Jurkat, Clone E6-1 (cell line): ENCODE measurements at places on chromosomes 11 and 22.

DNA sequence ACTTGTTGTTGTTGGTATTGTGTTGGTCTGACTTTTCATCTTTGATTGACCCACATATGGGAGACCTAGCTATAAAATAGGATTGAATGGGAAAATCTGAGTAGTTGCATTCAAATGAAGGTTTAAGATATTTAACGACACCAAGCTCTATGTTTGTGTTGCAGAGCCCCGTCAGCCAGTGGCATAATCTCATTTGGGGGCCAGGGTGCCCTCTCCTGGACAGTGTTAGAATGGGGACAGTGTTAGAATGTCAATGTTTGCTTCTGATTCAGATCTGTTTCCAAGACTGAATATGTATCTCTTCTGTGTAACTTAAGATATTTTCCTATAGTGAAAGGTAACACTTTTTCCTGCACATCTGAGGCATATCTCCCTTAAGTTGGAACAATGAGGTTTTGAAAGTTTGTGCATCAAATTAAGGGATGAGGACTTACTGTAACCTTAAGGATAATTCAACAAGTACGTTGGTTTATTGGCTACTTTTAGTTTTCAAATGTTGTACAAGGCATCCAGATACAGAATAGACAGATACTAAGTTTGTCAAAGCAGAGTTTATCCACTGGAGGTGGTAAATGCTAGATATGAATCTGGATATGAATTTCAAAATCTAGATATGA lies 5.3 kb upstream of the OR52M1 start:
- DNase-seq = no peak

- DNase-seq = peak; percentile 76
Observed at GRCh38 chr11:135075740-135076139, 663.7 kb upstream of the B3GAT1 start.

GRCh38 chr11:118497831-118498230 lies 29.4 kb upstream of the TTC36 start:
- no peak for DNase-seq

GRCh38 chr11:104043678-104044239 lies 7.3 kb downstream of the DDI1 start:
- DNase-seq = no peak

DNA sequence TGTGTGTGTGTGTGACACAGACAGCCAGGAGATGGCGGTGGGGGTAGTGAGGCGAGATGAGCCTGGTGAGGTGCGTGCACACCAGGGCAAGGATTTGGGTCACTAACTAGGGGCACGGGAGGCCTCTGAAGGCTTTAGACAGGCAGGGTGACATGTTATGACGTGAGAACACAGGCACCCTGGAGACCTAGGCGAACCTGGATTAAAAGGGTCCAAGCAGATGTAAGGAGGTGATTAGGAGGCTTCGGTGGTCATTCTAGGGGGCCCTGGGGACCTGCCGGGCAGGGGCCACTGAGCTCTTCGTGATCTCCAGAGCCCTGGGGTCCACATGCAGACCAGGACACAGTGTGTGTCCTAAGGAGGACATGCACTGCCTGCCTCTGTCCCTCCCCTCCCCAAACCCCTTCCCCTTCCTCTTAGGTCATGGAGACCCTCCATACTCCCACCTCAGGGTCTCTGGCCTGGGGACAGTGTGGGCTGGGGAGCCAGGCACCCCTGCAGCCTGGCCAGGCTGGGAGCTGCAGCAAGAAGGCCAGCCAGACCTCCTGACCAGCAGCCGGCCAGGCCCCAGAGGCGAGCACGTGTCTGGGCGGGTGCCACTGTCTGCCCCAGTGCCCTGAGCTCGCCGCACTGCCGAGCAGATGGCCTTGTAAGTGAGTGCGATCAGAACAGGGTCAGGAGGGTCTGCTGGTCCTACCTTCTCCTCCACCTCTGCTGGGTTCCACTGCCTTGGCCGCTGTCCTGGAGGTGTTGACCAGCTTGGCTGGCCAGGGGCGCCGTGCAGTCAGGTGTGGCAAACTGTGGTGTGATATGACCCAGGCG lies 32.1 kb downstream of the IFT27 start:
- no peak for DNase-seq

- no peak for DNase-seq
Observed at GRCh38 chr22:17400305-17400704, 31.0 kb downstream of the CECR2 start.

GRCh38 chr11:32137869-32138268 lies 47.0 kb downstream of the RCN1 start:
- no peak for DNase-seq

GRCh38 chr11:133955081-133955891 lies 1.5 kb downstream of the IGSF9B start:
- DNase-seq = no peak

GRCh38 chr22:49025791-49026493 lies 801.7 kb downstream of the BRD1 start:
- no peak for DNase-seq

DNA sequence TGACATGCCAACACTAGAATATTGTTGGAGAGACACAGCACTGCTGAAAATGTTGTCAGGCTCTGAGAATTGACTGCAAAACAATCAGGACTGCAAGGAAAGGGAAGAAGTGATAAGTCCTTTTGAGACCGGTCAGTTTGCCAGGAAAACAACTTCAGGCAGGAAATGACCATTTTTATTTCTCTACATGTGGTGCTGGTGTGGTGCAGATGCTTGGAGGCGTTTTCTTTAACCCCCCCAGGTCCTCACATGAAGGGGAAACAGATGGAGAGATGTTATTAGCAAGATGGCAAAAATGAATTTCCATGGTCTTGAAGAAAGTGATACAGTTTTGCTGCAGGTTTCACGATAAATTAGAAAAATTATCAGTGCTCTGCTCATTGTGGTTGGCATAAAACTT lies 5.7 kb downstream of the AP2A2 start:
- no peak for DNase-seq

DNA sequence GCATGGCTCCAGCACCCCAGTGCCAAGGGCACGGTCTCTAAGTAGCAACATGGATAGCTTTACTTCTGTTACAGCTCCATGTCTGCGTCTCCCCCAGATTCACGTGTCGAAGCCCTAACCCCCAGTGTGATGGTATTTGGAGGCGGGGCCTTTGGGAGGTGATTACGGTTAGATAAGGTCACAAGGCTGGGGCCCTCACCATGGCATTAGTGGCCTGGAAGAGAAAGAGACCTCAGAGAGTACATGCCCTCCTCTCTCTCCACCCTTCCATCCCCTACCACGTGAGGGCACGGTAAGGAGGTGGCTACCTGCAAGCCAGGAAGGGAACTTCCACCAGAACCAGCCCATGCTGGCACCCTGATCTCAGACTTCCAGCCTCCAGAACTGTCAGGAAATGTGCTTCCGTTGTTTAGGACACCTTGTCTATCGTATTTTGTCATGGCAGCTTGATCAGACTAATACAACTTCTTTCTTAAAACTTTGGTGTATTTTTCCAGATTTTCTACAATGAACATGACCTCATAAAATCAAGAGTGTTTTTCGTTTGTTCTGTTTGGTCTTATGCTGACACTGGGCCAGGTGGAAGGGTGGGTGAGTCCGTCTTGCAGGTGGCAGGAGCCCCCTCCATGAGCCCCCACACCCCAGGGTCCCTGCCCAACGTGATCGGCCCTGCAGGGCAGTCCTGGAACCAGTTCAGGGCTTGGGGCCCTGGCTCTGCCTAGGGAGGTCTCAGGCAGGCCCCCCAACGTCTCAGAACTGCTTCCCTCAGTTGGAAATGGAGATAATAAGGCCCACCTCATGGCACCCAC lies 10.7 kb downstream of the RTN4R start:
- no peak for DNase-seq

GRCh38 chr11:133337951-133338418 lies 194.3 kb downstream of the OPCML start:
- DNase-seq = no peak

GRCh38 chr11:76054330-76054729 lies 152.0 kb downstream of the WNT11 start:
- DNase-seq = no peak

DNA sequence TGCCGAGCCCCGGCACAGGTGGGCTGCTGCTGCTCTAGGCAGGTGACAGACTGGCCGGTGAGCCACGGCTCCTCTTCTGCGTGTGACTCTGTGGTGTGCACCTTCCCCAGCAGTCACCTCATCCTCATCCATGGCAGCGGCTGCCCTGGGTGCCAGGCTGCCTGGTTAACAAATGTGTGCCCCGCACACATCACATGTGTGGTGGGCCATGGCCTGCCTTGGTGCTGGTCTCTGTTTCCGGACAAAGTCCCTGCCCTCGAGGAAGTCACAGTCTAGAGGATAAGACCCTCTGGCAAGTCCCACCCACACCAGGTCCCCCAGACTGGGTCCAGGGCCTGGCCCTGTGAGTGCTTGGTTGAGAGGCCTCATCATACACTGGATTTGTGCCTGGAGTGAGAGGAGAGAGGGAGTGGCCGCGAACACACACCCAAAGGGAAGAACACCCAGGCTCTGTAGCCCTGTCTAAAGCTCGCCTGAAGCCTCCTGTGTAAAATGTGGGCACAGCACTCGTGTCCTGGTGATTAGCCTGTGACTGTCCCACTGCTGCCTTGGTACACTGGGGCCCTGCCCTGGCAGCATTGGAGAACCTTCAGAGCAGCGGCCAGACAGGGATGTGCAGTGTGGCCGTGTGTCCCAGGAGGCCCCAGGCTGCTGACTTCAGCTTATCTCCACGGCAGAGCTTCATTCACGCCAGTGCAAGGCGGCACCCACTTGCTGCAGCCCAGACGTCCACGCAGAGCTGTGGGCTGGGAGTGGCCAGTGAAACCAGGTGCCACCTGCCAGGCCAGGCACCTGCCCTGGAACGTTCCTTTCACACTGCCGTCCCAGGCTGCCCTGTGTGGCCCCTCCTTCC lies 269.9 kb downstream of the TBC1D22A start:
- DNase-seq = no peak

DNA sequence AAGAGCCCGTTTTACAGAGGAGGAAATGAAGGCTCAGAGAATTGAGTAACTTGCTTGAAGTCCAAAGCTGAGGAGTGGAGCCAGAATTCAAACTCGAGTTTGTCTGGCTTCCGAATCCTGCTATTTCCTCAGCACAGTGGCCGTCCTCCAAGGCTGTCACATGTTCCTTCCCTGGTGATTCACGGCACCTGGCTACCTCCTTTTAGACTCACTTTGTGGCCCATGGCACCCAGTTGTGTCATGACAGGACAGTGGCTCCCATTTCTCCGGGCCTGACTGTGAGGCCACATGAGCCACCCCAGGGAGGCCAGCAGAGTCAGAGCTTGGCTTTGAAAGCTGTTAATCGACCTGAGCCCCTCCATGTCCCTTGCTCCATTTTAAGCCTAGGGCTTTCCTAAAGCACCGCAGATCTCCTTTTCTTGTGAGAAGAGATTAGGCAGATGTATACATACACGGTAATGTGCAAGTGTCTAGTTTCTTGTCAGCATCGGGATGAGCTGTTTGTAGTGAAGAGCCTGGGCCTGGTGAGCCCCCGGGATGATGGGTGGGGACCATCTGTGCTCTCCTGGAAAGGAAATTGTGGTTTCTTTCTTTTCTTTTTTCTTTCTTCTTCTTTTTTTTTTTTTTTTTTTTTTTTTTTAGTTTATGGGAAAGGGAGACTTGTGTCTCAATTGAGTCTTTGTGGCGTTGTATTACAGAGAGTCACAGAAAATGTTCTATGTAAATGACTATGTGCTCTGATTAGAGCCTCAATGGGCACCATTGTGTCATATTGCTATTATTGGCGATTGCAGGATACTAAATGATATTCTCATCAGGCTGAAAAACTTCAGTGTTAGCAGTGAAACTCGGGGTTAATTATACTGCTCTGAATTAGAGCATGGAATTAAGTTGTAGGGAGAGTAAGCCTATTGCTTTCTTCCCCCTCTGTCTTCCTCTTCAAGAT lies 54.8 kb downstream of the PTPRJ start:
- no peak for DNase-seq

- DNase-seq = no peak
Observed at GRCh38 chr22:49439373-49439772, 388.3 kb downstream of the BRD1 start.

DNA sequence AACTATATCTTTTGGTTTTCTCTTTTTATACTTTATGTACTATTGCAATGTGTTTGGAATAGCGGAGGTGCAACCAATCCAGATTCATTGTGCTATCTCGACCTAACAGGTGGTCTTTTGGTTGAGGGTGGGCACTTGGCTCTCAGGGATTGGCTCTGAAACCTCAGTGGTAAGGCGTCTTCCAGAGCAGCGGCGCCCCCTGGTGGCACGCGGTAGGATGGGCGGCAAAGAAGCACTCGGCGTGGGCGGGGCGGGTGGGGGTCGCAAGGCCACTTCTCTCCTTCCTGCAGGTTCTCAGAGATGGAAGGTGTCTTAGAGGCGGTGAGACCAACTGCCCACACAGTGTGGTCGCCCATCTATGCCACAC lies 19.2 kb upstream of the PLET1 start:
- DNase-seq = peak; percentile 66

GRCh38 chr11:22778642-22779041 lies 51.0 kb downstream of the SVIP start:
- peak; percentile 11 for DNase-seq

DNA sequence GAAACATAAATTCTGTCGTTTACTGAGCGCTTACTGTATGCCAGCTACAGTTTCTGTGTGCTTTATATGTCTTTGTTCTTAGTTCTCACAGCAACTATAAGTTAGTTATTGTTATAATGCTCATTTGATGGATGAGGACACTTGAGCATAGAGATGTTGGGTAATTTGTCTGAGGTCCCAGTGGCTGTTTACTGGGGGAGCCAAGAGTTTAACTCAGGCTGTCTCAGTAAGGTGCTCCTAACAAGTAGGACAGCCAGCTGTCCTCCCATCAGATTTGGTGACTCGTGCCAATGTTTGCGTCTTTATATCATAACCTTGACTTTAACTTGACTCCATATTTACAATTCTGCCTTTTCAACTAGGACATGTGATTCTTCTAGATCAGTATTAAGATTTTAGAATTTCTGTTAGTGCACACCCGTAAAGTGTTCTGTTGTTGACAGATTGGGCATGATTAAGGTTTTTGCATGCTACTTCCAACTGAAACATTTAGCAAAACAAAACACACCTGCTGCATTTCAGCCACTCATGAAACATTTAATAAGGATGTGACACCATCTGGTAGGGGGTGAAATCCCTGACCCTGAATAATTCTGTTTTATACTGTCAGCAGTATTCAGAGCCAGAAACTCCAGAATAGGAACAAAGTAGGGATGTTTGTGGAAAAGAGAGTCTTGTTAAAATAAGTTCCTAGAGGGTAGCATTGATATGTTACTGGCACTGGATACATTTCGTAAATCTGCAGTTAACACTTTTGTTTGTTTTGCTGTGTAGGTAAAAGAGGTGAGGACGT lies 1.9 kb downstream of the REXO2 start:
- no peak for DNase-seq

- DNase-seq = no peak
Observed at GRCh38 chr11:75437966-75438659, 5.1 kb upstream of the KLHL35 start.

GRCh38 chr11:61113201-61113600 lies 10.9 kb downstream of the CD5 start:
- DNase-seq = no peak

GRCh38 chr22:27213766-27214581 lies 556.6 kb downstream of the MIAT start:
- no peak for DNase-seq

GRCh38 chr11:115238791-115239190 lies 265.4 kb downstream of the CADM1 start:
- no peak for DNase-seq
